ENCODE measurements at places on chromosomes 3 and 15. TPM values are rescaled to one million over a fixed set of nuclear protein-coding genes. Genes with fewer than 3 reads are reported as not detected.

KCNAB1 gene
- 1.8 TPM for total RNA-seq

DNA sequence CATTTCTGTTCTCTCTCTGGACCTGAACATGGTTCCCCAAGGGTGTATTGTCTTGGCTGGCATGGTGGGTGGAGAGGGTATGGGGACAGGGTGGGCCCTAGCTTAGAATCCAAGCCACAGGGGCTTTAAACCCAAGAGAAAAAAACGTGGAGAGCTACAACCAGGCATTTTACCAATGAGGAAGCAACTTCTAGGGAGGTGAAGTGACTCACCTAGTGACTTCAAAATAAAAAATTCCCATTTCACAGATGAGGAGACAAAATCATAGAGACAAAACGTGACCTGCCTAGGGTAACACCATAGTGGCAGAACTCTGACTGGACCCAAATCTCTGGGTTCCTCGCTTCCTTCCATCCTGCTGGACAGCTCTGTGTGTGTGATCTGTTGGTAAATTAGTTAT is 216.8 kb downstream of the RPLP1 start:
- no peak for DNase-seq

DNA sequence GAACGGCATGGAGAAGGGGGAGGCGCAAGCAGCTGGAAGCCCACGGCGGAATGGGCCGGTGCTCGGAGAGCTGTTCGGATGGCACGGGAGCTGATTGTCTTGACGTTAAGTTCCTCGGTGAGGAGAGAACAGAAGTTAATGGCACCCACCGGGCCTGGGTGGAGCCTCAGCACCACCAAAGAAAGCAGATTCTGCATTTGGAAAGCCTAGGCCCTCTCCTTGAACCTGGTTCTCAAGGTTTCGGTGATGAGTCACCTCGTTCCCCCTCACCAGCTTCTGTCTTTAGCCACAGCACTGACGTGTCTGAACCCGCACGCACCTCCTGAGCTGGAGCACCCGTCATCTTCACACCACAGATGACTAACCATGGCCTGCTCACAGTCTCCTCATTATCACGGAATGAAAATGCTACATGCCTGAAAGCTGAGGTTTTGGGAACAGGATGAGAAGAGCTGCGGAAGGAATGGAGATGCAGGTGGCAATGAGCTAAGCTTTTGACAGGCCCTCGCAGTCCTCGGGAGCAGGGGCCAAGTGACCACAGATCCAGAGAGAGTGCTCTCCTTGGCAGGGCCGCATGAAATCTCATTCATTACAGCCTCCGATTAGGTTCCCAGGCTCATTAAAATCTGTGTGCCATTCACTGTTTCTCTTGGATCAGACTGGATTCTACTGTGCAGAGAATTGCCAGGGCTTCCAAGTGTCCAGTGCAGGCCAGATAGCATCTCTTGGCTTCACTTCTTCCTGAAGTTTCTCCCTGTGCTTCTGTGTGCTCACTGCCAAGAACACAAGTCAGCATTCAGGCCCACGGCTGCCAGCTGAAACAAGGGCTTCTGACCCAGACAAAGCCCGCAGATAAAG is 96.3 kb upstream of the DLG1 start:
- no peak for DNase-seq

- DNase-seq, result no peak
Measured at GRCh38 chr3:194995334-194995733, 275.6 kb downstream of the XXYLT1 start.

DNA sequence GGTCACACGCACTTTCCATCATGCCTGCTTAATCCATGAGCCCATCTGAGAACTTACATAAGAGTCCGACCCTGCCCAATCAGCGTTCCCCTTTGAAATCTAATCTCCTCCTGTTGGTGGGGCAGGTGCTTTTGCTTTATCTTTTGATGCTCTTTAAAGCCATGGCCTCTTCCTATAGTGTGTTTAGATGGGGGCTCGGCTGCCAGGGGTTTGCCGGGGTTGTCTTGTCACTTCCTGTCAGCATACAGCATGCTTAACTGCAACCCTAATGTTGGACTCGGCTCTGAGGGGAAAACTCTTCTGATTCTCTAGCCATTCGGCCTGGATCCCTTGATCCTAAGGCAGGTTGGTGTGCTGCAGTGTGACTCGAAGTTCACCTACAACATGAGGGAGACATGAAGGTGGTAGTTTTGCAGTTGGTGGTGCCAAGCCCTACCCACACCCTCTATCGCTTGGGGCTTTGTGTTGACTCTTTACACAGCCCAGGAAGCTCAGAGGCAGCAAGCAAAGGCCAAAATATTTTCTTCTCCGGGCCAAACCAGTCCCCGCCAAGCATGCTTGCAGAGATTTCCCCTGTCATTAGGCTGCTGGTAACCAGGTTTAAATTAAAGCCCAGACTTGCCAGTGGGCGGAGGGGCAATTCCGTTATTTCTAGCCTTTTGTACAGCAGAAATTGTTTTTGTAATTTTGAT is 218.7 kb downstream of the FEZF2 start:
- no peak for DNase-seq

ARF4 gene
- 134 TPM for total RNA-seq

- no peak for DNase-seq
Measured at GRCh38 chr15:67178569-67179210, 75.8 kb downstream of the AAGAB start.

- no peak for DNase-seq
Measured at GRCh38 chr3:106560451-106560966, 691.7 kb upstream of the CBLB start.

DIPK2A gene
- total RNA-seq, result 35.4 TPM

DNA sequence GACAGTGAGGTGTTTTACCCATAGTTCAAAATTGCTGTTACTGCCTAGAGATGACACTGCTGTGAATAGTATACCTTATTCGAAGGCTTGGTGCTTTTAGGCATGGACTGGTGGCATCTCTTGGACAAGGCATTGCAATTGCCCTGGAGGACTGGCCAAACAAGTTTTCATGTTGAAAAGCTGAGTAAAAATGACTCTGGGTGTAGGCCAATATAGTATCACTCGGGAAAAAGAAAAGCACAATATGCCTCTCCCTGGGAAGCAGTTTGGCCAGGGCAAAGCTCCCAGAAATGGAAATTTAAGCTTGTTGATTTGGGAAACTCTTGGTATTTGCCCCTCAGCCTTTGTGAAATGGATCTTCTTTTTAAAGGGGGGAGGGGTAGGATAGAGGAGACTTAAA is 54.8 kb downstream of the ZNF609 start:
- no peak for DNase-seq

- DNase-seq, result no peak
Measured at GRCh38 chr3:179688850-179689249, 36.0 kb downstream of the USP13 start.

- DNase-seq, result no peak
Measured at GRCh38 chr15:67196672-67197363, 57.6 kb downstream of the AAGAB start.

- no peak for DNase-seq
Measured at GRCh38 chr3:173241727-173242126, 100.7 kb upstream of the SPATA16 start.

- no peak for DNase-seq
Measured at GRCh38 chr3:64140651-64141050, 84.6 kb downstream of the PRICKLE2 start.

DNA sequence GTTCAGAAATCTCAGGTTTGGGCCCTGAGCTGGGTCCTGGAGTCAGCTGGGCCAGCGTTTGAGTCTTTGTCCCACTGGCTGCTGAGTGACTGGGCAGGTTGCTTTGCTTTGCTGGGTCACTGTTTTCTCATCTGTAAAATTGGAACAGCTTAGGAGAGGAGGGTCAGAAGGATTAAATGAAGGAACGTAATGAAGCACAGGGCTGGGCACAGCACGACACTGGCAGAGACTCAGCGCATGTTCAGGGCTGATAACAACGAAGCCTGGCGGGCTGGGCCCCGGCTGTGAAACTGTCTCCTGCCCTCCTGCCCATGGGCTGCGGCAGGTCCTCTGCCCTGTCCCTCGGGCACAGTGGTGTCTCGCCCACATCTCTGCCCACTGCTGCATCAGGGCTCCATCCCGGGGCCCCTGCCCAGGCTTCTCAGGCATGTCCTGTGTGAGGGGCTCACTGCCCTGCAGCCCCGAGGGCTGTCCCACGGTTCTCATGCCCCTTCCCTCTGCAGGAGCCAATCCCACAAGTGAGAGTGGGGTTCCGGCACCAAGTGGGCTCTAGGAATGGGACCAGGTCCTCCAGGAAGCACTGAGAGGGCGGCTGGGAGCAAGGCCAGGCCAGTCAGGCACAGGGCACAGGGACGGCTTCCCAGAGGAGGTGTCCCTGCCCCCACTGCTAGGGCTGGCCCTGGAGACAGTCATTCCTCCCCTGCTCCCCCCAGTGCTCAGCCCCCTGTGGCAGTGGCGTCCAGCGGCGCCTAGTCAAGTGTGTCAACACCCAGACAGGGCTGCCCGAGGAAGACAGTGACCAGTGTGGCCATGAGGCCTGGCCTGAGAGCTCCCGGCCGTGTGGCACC is 88.0 kb downstream of the TBC1D2B start:
- DNase-seq, result no peak

- no peak for DNase-seq
Measured at GRCh38 chr15:67865766-67866165, 25.9 kb upstream of the RNU6-1 start.

DNA sequence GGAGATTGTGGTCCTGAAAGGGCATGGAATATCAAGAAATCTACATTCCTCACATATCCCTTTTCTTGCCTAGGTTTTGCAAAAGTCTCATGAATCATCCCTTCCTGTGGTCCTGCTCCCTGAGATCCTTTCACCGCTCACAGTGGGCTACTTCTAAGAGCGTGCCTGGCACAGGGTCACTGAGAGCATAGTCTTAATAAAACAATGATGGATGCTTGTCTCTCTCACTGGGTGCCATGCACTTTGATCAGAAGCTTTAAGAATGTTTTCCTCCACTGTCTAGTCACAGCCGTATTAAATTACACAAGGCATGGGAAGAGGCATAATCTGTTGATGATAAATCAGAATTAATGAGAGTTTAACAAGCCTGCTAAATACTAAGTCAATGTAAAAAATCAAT is 269.7 kb upstream of the ATP10A start:
- no peak for DNase-seq

DNA sequence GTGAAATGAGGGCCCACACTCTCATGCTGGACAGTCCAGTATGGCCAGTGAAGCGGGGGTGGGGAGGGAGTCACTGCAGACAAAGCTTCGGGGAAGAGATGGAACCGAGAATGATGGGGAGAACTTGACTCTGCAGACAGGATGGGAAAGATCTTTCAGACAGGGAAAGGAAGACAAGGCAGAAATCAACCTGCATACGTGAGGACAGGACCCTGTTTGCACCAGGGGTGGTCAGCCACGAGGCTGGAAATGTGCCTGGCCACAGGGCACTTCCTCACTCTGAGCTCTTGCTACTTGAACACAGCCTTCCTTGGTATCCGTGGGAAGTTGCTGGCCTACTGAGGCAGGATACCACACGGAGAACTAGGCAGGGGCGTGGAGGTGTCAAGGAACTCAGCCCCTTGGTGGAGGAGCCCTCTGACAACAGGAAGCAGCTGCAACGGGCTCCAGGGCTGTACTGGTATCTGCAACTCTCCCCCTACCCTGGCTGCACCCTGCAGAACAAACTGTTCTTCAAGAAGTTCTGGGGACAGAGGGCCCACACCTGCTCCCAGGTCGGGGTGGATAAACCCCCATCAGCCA is 9.3 kb upstream of the SRP14 start:
- no peak for DNase-seq

GRCh38 chr3:31988271-31988670 is 6.7 kb downstream of the ZNF860 start:
- DNase-seq, result no peak

DNA sequence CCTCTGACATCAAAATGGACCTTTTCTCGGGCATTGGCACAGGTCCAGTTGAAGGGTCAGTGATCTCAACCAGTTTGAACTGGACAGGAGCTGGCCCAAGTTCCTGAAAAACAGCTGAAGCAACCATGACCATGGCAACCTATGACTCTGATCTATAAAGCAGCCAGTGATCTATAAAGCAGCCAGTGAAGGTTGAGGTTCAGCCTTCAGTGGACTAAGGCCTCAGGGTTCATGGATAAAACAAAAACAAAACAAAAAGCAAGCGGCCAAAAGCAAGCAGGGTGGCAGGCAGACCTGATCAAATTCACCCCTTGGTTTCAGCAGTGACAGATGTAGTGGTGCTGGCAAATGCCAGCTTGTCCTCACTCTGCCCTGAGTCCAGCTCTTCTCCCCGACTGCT is 10.0 kb upstream of the CHRNB4 start:
- no peak for DNase-seq

DNA sequence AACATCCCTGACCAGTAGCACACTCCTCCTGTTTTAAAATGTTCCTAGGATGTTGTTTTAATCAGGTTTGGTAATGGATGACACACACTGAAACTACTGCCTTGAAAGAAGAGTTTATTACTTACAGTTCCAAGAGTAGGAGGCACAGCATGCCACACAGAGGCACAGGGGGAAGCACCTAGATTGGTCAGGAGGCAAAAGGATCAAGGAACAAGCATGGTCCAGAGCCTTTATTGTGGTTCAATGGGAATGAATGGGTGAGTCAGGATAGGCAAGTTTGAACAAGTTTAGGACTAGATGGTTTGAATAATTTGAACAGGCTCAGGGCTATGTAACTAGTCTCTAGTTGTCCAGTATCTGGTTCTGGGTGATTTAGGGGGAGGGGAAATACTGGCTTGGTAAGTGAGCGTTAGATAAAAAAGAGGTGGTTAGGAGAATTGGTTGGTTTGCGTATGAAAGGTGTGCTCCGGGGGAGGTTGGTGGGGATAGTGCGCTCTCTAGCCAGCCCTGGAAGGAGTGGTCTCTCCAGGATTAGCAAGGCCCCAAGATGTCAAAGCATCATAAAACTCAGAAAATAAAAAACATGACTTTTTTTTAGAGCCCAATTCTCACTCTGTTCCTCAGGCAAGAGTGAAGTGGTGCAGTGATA is 35.1 kb downstream of the TMOD3 start:
- no peak for DNase-seq

DNA sequence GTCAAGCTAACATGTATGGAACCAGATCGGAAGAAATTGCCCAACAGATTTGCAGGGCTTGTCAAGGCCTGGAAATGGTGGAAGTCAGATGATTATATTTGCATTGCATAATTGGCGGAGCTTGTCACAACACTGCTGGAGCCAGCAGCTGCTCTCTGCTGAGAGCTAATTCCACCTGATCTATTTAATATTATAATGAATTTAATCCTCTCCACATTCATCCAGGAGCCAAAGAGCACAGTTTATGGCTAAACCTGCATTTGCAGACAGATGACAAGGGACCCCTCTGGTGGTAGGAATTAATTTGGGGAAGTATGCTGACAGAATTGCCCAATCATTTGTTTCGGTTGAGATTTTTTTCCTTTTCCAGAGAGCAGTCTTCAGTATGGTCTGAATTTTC is 730.2 kb downstream of the TUSC7 start:
- DNase-seq, result no peak

DNA sequence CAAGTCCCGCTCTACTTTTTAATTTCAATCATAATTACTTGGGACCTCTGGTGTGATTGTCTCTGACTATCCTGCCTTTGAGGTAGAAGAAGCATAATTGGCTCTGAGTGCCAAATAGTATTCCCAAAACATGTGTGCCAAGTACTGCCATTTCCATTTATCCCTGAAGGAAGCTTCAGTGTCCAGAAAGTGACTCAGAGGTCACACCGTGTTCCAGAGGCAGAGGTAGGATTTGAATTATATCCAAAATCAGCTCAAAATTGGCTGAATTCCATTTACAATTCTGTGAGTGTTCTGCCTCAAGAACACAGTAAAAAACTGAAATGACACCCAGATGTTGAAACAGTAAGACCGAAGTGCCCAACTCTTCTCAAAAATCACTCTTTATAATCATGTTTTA is 255.3 kb downstream of the RSL24D1 start:
- DNase-seq, result no peak

Data from progenitor cell of endocrine pancreas (in vitro differentiated cells).